Stimulated activated CD4-positive, alpha-beta T cell treated with anti-CD3 and anti-CD28 coated beads, Interleukin-12 subunit alpha, Interleukin-12 subunit beta, amount 100 ng/mL, for 24 hours (primary cell): ENCODE measurements at places on chromosomes 4 and X.

DNA sequence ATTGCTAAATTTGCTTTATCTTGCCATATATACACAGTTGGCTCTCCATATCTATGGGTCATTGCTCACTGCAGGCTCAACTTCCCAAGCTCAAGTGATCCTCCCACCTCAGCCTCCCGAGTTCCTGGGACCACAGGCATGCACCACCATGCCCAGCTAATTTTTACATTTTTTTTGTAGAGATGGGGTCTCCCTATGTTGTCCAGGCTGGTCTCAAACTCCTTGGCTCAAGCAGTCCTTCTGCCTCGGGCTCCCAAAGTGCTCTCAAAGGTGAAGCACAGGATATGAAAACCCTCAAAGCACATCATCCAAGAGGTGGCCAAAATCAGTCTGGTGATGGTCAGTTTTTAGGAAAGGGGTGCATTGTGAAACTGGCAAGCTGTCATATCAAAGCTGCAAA, 11.8 kb downstream of the CDS1 start:
- DNase-seq: no peak

DNA sequence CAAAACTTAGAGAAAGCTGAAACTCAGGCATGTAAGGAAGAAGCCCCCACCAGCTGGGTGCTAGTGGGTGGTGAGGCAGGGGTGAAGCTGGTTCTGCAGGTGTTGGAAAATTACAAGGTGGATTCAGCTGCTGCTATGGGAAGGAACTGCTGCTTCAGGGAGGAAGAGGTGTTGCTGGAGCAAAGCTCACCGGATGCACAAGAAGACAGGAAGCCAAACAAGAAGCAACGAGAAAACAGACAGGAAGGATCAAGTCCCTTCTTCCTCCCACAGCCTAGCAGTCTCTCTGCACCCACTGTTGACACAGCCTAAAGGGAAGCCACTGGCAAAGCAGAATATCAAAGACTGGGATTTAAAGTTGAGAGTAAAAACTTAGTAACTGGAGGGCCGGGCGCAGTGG, 100.2 kb upstream of the JADE1 start:
- no peak for DNase-seq

DNA sequence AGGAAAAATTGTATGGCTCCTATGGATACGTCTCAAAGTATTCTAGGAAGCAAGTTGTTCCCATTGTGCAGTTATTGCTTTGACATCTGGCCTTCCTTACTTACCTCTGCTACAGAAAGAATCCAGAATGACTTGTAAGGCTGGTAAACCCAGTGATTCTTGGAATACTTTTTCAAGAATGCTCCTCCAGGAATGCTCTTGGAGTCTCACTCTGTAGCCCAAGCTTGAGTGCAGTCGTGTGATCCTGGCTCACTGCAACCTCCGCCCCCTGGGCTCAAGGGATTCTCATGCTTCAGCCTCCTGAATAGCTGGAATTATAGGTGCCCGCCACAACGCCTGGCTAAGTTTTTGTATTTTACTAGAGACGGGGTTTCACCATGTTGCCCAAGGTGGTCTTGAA, 38.1 kb downstream of the GAB1 start:
- no peak for DNase-seq

DNA sequence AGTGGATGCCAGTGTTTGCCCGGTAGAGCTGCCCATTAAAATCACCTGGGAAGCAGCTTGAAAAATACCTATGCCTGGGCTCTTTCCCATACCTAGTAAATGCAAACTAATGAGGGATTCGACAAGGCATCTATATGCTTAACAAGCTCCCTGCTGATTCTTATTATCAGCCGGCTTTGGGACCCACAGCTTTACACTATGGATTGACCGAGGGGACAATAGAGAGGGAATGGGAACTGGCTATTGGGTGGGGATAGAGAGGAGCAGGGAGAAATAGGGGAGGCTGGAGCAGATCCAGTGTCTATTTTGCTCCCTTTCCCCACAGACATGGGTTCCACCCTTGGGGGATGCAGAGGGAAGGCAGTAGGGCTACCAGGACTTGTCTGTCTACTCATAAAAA, 103.1 kb upstream of the TEX13D start:
- DNase-seq: no peak

- no peak for DNase-seq
Observed at GRCh38 chrX:153734871-153735270, 10.2 kb downstream of the ABCD1 start.

DNA sequence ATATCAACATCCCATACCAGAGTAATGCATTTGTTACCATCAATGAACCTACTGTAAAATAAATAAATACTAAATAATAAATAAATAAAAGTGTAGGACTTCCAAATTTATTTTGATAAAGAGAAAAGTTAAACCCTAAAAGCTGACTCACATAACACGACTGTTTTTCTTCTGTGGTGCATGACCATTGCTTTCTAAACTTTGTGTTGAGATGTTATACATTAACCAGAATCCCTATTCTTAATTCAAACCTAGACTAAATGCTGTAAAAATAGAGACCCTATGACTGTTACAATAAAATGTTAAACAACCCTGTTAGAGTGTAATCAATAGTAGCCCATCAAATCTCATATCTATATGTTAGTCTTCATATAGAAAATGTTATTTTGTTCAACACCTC, 20.9 kb upstream of the PRMT9 start:
- DNase-seq: no peak

DNA sequence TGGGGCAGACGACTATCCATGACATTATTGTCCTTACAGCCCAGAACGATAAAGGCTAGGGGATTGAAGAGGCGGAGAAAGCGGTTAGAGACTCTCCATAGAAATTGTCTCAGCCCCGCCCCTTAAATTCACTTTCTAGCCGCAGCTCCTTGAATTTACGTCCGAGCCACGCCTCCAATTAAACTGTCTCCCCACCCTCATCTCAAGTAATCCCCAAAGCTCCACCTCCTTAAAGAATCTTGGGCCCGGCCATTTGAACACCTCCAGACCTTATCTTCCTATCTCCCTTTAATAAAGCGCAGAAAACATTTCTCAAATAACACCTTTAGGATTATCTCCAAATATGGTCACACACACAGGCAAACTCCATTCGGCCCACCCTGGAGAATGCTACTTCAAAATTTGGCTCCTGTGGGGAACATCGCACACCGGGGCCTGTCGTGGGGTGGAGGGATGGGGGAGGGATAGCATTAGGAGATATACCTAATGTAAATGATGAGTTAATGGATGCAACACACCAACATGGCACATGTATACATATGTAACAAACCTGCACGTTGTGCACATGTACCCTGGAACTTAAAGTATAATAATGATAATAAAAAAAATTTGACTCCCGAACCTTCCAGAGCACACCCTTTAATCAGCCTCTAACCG, 7.2 kb upstream of the MAGIX start:
- no peak for DNase-seq

GRCh38 chrX:32749070-32749469, 462.3 kb downstream of the DMD start:
- DNase-seq: no peak

GRCh38 chrX:134202561-134202960, 34.4 kb upstream of the CCDC160 start:
- no peak for DNase-seq

DNA sequence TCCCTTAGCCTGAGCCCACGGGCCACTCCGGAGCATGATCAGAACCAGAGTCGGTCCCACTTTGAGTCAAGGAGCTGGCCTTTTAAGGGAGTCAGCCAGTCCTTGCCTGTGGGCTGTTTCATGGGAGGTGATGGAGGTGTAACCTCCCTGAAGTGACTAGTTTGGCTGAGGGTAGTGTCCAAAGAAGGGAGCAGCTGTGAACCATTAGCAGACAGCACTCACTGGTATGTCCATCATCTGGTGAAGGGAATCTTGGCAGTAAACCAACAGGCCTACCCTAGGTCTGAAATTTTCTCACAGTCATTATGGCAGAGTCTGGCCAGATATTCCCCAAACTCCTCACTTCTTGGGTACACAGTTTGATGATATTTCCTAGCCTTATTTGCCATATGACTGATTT, 12.3 kb upstream of the REPS2 start:
- no peak for DNase-seq

GRCh38 chr4:155984106-155984797, 30.6 kb upstream of the CTSO start:
- DNase-seq: no peak

GRCh38 chr4:8107146-8107657, 51.4 kb downstream of the ABLIM2 start:
- DNase-seq: no peak

GRCh38 chr4:39587881-39588280, 50.8 kb downstream of the SMIM14 start:
- DNase-seq: no peak

GRCh38 chr4:89823416-89823815, 13.5 kb downstream of the SNCA start:
- DNase-seq: no peak

GRCh38 chr4:30821859-30822612, 101.9 kb downstream of the PCDH7 start:
- no peak for DNase-seq

- no peak for DNase-seq
Observed at GRCh38 chr4:55871299-55871800, 17.9 kb downstream of the EXOC1 start.

DNA sequence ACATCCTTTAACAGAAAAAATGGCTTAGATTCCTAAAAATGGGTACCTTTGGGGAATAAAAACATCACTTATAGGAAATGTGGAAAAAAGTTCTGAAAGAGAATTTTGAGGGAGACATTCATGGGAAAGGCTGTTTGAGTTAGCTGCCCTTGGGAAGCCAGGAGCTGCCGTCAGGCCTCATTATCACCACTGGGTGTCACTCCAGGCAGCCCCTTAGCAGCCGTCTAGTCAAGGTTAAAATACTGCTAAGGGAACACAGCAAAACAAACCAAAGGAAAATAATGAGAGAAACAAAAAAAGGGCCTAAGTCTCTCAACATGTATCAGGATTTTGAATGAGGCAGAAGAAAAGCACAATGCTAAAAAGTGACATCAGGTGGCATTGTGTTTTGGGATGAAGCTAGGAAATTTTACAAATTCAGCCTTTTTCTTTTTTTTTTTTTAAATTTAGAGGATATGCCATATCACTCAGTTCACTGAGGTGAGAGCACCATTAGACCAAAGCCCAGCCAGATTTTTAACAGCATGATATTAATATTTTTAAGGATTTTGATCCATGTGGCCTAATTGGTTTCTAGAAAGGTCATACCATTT, 235.3 kb downstream of the GPAT3 start:
- no peak for DNase-seq

- DNase-seq: no peak
Observed at GRCh38 chr4:56147371-56147770, 198.6 kb downstream of the CEP135 start.

GRCh38 chrX:17047224-17047623, 100.8 kb downstream of the REPS2 start:
- no peak for DNase-seq

- DNase-seq: peak; percentile 18
Observed at GRCh38 chr4:182916483-182917181, 554 bp downstream of the DCTD start.

DNA sequence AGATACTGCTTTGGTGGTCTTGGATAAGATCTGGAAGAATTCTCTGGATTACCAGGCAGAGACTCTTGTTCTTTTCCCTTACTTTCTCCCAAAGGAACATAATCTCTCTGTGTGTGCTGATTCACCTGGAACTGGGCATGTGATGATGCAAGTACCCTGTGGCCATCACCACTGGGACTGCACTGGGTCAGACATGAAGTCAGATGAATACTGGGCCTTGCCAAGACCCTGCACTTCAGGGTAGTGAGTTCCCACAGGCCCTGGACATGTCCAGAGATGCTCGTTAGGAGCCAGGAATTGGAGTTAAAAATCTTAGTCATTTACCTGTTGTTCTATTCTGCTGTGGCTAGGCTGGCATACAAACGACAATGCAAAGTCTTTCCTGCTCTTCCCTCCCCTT, 290.1 kb upstream of the BMP3 start:
- no peak for DNase-seq

GRCh38 chr4:107902715-107903114, 28.6 kb upstream of the CYP2U1 start:
- no peak for DNase-seq

GRCh38 chr4:152696764-152697261, 17.0 kb upstream of the TMEM154 start:
- DNase-seq: no peak

- no peak for DNase-seq
Observed at GRCh38 chrX:368811-369562, 17.7 kb downstream of the PPP2R3B start.

- no peak for DNase-seq
Observed at GRCh38 chrX:13007519-13008188, 32.7 kb downstream of the TMSB4X start.

- DNase-seq: no peak
Observed at GRCh38 chrX:40015693-40016092, 82.1 kb downstream of the BCOR start.

- no peak for DNase-seq
Observed at GRCh38 chr4:170497689-170498088, 407.9 kb upstream of the AADAT start.

DNA sequence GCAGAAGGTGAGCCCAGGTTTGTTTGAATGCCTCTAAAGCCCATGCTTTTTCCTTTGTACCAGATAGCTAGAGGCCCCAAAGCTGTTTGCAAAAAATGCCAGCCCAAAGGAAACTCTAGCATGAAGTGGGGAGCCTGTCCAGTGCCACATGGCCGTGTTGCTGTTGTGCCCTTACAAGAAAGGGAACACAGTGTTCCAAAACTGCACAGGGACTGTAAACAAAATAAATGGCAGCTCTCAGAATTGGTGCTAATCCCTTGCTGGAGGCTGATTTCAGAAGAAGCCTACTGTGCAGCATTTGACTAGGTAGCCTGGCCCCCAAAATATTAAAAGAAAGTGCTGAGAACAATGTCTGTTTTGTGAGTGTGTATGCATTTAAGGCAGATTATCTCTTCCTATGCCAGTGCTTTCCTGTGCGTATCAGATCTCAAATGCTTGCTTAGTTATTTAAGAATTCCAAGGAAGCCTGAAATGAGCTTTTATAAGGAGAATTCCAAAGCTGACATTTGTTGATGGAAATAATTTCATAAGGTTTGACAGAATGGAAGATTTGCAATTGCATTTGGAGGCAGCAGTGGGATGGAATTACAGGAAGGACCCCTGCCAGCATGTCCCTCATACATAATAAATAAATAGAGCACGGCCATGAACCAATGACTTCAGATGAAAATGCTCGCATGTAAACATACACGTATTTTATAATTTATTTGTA, 115.7 kb downstream of the IRF2 start:
- DNase-seq: no peak

GRCh38 chrX:121356139-121356849, 308.9 kb downstream of the GLUD2 start:
- DNase-seq: no peak

GRCh38 chr4:54067166-54067565, 2.8 kb upstream of the CHIC2 start:
- no peak for DNase-seq
